Stimulated activated CD4-positive, alpha-beta T cell treated with anti-CD3 and anti-CD28 coated beads, Interleukin-15, amount 100 ng/mL, for 1 hour (primary cell): ENCODE measurements at places on chromosomes 3 and 15.

- DNase-seq, result no peak
Measured at GRCh38 chr3:62833538-62833937, 41.7 kb downstream of the CADPS start.

DNA sequence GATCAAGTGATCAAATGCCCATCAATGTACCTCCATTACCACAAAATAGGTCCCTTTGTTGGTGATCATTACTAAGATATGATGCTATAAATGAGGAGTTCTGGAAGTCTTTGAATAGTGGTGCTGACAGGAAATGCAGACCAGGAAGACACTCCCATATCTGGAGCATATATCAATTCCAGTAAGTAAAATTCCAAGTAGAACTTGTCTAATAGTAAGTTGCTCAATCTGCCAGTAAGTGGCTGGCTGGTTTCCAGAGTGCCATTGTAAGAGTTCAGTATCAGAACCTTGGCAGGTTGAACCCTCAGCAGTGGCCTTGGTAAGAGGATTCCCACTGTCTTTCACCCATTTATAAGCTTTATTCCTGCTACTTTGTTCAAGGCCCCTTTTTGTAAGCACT lies 379.9 kb upstream of the RBMS3 start:
- no peak for DNase-seq

- no peak for DNase-seq
Measured at GRCh38 chr3:52038227-52038626, 18.1 kb downstream of the DUSP7 start.

DNA sequence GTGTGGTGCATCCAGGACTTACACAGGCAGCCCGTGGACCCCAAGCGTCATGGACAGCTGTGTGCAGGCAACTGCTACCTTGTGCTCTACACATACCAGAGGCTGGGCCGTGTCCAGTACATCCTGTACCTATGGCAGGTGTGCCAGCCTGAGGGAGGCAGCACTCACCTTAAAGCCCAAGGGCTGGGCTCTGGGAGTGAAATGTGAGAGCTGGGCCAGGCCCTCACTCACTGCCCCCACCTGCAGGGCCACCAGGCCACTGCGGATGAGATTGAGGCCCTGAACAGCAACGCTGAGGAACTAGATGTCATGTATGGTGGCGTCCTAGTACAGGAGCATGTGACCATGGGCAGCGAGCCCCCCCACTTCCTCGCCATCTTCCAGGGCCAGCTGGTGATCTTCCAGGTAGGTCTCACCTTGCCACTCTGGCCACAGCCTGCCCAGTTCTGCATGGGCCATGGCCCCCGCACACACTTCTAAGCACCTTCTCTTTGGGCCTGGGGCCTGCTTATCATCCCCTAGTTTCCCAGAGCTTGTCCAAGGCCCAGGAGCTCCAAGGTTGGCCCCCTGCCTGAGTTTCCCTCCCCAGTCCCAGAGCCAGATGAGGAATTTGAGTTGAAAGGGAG lies 11.0 kb downstream of the VILL start:
- DNase-seq, result no peak

GRCh38 chr15:41039121-41039520 lies 77.0 kb downstream of the INO80 start:
- no peak for DNase-seq

DNA sequence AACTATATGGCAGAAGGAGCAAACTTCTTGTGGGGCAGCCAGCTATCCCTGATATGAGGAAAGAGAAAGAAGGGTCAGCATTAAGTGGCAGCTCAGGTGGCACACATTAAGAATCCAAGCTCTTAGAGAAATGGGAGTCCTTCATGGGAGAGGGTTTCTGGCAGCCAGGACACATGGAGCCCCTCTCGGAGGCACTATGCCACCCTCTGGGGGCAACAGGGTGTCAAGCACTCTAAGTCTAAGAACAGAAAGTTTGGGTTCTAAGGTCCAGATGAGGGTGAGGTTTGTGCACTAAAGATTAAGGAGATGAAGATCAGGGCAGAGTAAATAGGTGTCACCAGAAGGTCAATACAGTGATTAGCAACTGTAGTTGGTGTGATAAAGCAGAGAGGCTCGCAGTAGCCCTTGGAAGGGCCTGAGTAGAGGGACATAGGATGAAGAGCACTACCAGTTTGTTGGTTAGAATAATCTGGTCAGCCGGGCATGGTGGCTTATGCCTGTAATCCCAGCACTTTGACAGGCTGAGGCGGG lies 89.3 kb downstream of the ST6GAL1 start:
- DNase-seq, result no peak

DNA sequence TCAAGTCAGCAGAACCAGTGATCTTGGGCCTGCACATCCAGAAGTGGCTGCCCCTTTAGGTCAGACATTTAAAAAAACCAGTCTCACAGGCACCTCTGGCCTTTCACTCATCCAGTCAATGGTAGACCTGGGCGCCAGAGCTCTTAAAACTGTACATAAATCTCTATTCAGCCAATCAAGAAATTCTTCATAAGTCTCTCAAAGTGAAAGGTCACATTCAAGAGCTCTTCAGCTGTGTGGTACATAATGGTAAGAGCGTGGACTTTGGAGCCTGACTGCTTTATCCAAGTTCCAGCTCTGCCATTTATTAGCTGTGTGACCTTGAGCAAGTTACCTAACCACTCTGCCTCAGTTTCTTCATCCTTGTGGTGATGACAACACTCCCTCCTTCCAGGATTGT lies 22.3 kb upstream of the MORF4L1 start:
- no peak for DNase-seq

GRCh38 chr15:85094685-85095084 lies 113.0 kb downstream of the PDE8A start:
- DNase-seq, result no peak

- DNase-seq, result no peak
Measured at GRCh38 chr3:95212117-95212516, 1149.3 kb downstream of the NSUN3 start.

- no peak for DNase-seq
Measured at GRCh38 chr3:191804935-191805334, 344.0 kb downstream of the PYDC2 start.

DNA sequence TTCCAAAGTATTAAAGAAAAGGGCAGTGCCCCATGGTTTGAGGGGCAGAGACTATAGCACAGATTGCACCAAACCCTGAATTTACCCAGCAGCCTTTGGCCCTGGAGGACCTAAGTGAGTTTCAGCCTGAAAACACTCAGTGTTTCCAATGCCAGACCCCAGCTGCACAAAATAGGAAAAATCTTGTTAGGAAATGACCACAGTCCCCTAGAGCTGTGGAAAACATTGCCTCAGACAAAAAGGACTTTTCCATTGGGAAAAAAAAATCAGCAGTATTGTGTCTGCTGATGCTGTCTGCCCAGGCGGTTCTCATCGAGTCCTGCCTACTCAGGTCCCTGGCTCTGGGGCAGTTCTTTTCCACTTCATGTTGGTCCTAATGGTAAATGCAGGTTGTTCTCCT lies 121.7 kb upstream of the DLG1 start:
- no peak for DNase-seq

DNA sequence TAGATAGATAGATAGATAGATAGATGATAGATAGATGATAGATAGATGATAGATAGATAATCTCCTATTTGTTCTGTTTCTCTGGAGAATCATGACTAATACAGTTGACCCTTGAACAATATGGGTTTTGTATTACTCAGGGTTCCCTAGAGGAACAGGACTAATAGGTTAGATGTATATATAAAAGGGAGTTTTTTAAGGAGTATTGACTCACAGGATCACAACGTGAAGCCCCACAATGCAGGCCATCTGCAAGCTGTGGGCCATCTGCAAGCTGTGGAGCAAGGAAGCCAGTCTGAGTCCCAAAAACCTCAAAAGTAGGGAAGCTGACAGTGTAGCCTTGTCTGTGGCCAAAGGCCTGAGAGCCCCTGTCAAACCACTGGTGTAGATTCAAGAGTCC lies 67.6 kb downstream of the PYDC2 start:
- DNase-seq, result no peak

- no peak for DNase-seq
Measured at GRCh38 chr3:54866251-54866650, 61.6 kb downstream of the LRTM1 start.

GRCh38 chr3:140927279-140928069 lies 14.2 kb upstream of the SLC25A36 start:
- no peak for DNase-seq

DNA sequence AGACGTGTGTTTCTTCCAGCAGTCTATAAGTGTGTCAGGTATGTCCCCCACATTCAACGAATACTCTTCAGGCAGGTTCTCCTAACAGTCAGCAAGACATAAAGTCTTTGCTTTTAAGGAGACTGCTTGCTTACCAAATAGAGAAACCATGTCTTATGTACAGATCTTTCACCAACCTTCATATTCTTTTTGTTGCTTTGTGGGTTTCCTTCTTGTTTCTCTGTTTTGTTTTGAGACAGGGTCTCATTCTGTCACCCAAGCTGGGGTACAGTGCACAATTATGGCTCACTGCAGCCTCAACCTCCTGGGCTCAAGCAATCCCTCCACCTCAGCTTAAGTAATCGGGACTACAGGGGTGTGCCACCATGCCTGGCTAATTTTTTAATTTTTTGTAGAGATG lies 14.3 kb downstream of the DYNC1LI1 start:
- DNase-seq, result no peak

DNA sequence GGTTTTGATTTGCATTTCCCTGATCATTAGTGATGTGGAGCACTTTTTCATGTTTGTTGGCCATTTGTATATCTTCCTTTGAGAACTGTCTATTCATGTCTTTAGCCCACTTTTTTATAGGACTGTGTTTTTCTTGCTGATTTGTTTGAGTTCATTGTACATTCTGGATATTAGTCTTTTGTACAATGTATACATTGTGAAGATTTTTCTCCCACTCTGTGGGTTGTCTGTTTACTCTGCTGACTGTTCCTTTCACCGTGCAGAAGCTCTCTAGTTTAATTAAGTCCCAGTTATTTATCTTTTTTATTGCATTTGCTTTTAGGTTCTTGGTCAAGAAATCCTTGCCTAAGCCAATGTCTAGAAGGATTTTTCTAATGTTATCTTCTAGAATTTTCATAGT lies 91.1 kb upstream of the ATP11B start:
- DNase-seq, result no peak
